ENCODE measurements at places on chromosomes 2 and 18.

DNA sequence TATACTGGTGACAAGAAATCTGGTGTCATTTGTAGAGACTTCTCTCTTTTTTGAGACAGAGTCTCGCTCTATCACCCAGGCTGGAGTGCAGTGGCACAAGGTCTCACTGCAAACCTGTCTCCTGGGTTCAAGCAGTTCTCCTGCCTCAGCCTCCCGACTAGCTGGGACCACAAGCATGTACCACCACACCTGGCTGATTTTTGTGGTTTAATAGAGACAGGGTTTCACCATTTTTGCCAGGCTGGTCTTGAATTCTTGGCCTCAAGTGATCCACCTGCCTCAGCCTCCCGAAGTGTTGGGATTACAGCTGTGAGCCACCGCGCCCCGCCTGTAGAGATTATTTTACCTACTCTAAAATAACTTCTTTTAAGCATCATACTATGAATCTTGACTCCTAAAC lies 6.5 kb downstream of the HNRNPLL start:
- peak overlapping the region; percentile 99 for H3K4me3 ChIP-seq
- DNase-seq, result no peak
- H3K4me1 ChIP-seq, result peaks cover 71% of the 10 kb centered on the region
- H3K36me3 ChIP-seq, result no peaks in the 10 kb centered on the region
- no peaks in the 10 kb centered on the region for H3K27me3 ChIP-seq
- peak overlapping the region; percentile 70 for H3K27ac ChIP-seq

- DNase-seq, result no peak
- H3K27ac ChIP-seq, result no peak overlapping the region
- H3K27me3 ChIP-seq, result no peaks in the 10 kb centered on the region
- no peaks in the 10 kb centered on the region for H3K4me1 ChIP-seq
Measured at GRCh38 chr2:195359043-195359735, 297.8 kb upstream of the SLC39A10 start.

- H3K36me3 ChIP-seq, result no peaks in the 10 kb centered on the region
- no peak for DNase-seq
- H3K27ac ChIP-seq, result no peak overlapping the region
- no peak overlapping the region for H3K4me3 ChIP-seq
- H3K4me1 ChIP-seq, result peaks cover 14% of the 10 kb centered on the region
Measured at GRCh38 chr2:64485961-64486360, 32.0 kb downstream of the LGALSL start.

DNA sequence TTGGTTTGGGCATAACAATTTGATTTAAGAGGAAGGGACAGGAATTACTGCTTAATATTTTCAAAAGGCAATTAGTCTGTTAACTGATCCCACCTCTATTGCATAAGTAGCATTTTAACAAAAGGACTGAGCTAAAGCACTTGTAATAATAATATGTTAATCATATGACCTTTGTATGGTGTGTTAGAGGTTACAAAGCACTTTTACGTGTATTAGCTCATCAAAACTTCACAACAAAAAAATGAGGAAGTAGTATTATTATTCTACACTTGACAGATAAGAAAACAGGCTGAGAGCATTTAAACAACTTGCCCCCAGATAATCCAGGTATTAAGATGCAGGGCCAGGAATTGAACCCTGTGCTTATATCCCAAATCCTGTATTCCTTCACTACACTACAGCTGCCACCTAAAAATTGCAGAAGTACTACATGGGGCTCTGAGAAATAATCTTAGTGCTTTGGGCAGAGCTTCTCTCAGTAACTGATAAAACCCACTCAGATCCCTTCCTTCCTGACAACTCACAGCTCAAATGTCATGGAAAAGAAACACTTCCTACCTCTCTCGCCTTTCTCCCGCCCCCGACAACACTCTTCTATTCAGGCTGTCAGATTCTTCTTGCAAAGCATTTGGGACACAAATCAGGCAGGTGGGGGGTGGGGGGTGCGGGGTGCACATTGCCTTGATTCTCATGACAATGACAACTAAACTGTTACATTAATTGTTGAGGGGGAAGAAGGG lies 20.7 kb upstream of the KCTD1 start:
- DNase-seq, result no peak
- H3K27me3 ChIP-seq, result no peaks in the 10 kb centered on the region
- no peaks in the 10 kb centered on the region for H3K36me3 ChIP-seq
- no peaks in the 10 kb centered on the region for H3K4me1 ChIP-seq
- no peak overlapping the region for H3K4me3 ChIP-seq

- H3K4me3 ChIP-seq, result no peak overlapping the region
- H3K27ac ChIP-seq, result no peak overlapping the region
- no peaks in the 10 kb centered on the region for H3K4me1 ChIP-seq
- peaks cover 99% of the 10 kb centered on the region for H3K36me3 ChIP-seq
Measured at GRCh38 chr2:98561902-98562695, 46.2 kb downstream of the COA5 start.

DNA sequence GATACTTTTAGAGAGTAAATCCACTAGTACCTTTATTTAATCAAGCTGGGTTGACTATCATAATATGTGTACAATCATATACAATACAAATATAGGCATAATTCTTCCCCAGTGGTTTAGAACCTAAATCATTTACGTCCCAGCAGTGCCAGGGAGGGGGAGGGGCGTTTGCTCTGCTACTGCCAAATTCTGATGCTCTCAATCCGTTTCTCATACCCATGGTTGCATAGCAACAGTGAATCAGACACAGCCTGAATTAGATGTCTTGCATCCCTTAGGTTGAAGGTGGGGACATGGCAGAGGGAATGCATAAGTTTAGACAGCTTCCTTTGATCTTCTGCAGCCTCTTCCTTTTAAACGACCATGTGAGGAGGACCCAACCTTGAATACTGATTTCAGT lies 135.4 kb downstream of the ABCA12 start:
- no peak overlapping the region for H3K27ac ChIP-seq
- DNase-seq, result no peak
- no peak overlapping the region for H3K4me3 ChIP-seq
- no peaks in the 10 kb centered on the region for H3K27me3 ChIP-seq
- H3K4me1 ChIP-seq, result no peaks in the 10 kb centered on the region

DNA sequence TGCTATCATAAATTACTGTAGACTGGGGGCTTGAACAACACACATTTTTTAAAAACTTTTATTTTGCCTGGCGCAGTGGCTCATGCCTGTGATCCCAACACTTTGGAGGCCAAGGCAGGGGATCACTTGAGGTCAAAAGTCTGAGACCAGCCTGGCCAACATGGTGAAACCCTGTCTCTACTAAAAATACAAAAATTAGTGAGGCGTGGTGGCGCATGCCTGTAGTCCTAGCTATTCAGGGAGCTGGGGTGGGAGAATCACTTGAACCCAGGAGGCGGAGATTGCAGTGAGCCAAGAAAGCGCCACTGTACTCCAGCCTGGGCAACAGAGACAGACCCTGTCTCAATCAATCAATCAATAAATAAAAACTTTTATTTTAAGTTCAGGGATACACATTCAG lies 9.1 kb downstream of the KCNK3 start:
- no peaks in the 10 kb centered on the region for H3K36me3 ChIP-seq
- H3K4me3 ChIP-seq, result no peak overlapping the region
- H3K27ac ChIP-seq, result no peak overlapping the region
- no peaks in the 10 kb centered on the region for H3K4me1 ChIP-seq
- H3K27me3 ChIP-seq, result peaks cover 2% of the 10 kb centered on the region

DNA sequence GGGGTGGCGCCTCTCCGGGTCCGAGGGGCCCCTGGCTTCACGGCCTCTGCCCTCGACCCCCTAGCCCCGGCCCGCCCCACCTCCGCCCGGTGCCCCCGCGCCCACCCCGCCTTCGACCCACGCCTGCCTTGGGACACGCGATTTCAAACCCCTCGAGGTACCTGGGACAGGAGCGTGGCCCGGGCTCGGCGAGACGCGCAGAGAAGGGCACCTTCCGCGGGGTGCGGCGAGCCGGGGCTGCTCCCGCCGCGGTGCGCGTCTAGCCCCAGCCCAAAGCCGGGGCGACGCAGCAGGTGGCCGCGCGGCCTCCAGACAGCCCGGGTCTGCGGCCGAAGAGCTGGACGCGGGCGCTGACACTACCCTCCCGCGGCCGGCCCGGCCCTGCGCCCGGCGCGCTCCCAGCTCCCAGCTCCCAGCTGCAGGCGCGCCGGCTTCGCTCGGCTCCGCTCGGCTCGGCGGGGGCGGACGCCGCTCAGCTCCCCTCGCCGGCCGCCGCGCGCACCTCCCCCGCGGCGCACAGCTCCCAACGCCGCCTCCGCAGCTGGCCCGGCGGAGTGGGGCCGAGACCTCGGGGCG lies at the start of gene CRACDL:
TSS of gene CRACDL (minus strand) at position 449 of the 576 bp plus-strand sequence. CDS start 89,425 bp downstream, outside the sequence.
- H3K27me3 ChIP-seq, result peaks cover 34% of the 10 kb centered on the region
- H3K36me3 ChIP-seq, result no peaks in the 10 kb centered on the region
- H3K4me3 ChIP-seq, result no peak within 1 kb of the TSS
- no peak for DNase-seq
- H3K27ac ChIP-seq, result no peak within 1 kb of the TSS
- H3K4me1 ChIP-seq, result peaks cover 9% of the 10 kb centered on the region

- H3K27ac ChIP-seq, result no peak overlapping the region
- DNase-seq, result peak; percentile 37
- H3K27me3 ChIP-seq, result no peaks in the 10 kb centered on the region
- peaks cover 10% of the 10 kb centered on the region for H3K4me1 ChIP-seq
Measured at GRCh38 chr2:162261032-162261945, 18.0 kb upstream of the FAP start.

DNA sequence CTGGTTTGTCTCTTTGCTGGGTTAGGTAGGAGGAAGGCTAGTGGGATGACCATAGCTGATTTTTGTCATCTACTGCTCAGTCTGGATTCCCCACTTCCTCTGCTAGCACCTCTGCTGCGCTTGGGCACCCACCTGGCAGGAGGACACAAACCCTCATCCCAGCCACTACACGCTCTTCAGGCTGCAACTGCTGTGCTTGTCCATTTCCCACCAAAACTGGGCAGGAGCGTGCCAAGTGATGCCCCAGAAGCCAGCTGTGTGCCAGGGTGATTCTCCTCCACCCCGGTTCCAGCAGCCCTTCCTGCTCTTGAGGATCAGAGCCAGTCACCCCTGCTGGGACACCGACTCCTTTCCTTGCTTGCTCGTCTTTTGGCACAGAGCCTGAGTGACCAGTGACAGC lies 15.7 kb upstream of the PER2 start:
- no peaks in the 10 kb centered on the region for H3K36me3 ChIP-seq
- H3K27ac ChIP-seq, result no peak overlapping the region
- DNase-seq, result no peak
- peaks cover 3% of the 10 kb centered on the region for H3K27me3 ChIP-seq

DNA sequence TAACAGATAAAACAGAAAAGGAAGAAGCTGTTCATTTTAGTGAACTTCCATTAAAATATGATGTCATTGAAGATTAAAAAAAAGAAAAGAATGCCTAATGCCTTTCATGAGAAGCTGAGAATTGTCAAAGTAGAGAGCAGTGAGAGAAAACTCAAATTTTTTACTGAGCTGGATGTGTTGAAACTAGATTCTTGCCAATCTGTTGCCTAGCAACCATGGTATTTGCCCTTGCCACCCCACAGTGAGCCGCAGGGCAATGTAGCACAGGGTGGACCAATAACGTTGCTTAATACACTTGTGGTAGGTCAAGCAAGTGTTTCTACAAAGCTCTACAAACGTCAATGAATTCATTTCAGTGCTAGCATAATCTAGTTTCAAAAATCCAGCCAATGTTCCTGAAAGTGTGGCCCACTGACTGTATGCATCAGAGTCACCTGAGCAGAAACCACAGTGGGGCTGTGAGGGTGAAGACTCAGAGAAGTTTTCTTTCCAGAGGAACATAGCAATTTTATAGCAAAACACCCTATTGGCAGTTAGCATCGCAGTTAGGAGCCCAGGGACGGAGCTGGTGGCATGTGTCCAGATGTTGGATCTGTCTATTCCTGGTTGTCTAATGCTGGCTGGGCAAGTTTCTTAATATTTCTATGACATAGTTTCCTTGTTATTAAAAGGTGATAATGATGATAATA lies 132.2 kb downstream of the DOCK10 start:
- H3K4me1 ChIP-seq, result peaks cover 15% of the 10 kb centered on the region
- no peaks in the 10 kb centered on the region for H3K27me3 ChIP-seq
- H3K27ac ChIP-seq, result peak overlapping the region; percentile 17

- DNase-seq, result no peak
- H3K27ac ChIP-seq, result no peak overlapping the region
- no peaks in the 10 kb centered on the region for H3K27me3 ChIP-seq
- no peak overlapping the region for H3K4me3 ChIP-seq
- H3K4me1 ChIP-seq, result peaks cover 25% of the 10 kb centered on the region
- peaks cover 33% of the 10 kb centered on the region for H3K36me3 ChIP-seq
Measured at GRCh38 chr2:216071111-216071851, 10.3 kb downstream of the PECR start.

- H3K27ac ChIP-seq, result no peak overlapping the region
- no peaks in the 10 kb centered on the region for H3K4me1 ChIP-seq
- no peak for DNase-seq
- H3K27me3 ChIP-seq, result no peaks in the 10 kb centered on the region
Measured at GRCh38 chr2:24231461-24231881, 56.6 kb downstream of the FAM228A start.

DNA sequence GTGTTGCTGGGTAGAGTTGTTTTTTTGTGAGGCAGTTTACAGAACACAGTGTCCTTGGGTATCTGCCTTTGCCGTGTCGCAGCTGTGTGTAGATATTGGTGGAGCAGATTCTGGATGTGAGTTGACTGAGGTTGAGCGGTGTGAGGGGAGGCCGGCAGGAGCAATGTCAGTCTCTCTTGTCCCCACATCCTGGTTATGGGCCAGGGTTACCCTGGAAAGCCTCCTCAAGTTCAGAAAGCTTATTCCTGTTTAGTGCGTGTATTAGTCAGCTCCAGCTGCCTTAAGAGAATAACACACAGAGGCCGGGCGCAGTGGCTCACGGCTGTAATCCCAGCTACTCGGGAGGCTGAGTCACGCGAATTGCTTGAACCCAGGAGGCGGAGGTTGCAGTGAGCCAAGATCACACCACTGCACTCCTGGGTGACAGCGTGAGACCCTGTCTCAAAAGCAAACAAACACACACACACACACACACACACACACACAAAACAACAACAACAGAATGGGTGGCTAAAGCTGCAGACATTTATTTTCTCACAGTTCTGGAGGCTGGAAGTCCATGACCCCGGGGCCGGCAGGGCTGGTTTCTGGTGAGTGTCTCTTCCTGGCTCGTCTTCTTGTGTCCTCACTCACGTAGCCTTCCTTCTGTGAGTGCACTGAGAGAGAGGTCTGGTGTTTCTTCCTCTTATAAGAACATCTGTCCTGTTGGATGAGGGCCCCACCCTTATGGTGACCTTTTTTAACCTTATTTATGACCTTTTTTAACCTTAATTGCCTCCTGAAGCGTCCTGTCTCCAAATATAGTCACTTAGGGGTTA lies 5.1 kb downstream of the NCK2 start:
- peak overlapping the region; percentile 96 for H3K4me3 ChIP-seq

DNA sequence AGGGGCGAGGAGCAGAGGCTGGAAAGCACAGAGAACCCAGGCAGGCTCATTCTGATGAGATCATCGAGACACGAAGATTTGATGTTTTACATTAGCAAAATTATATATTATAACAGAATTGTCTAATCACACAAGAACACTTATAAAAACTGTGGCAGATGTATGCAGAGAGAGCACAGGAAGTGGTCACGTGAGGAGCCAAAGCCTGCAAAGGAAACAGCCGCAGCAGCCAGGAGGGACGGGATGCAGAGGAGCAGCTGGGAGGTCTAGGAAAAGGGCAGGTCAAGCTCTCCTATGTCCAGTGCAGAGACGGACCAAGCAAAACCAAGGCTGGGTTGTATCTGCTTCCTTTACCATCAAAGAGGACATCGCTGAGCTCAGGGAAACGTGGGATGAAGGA lies 355.1 kb upstream of the MYT1L start:
- peak; percentile 34 for DNase-seq
- H3K36me3 ChIP-seq, result no peaks in the 10 kb centered on the region
- H3K4me3 ChIP-seq, result no peak overlapping the region
- H3K27ac ChIP-seq, result no peak overlapping the region

GRCh38 chr18:68725346-68725745 lies 10.4 kb upstream of the TMX3 start:
- no peak overlapping the region for H3K27ac ChIP-seq
- H3K4me3 ChIP-seq, result no peak overlapping the region
- H3K4me1 ChIP-seq, result peaks cover 5% of the 10 kb centered on the region
- no peaks in the 10 kb centered on the region for H3K36me3 ChIP-seq
- no peaks in the 10 kb centered on the region for H3K27me3 ChIP-seq
